Vagina (tissue), 2 donors: ENCODE measurements at places on chromosomes 7 and 10.

- DNase-seq, result no peak
Measured at GRCh38 chr7:67392596-67393438, 396.2 kb downstream of the TYW1 start.

DNA sequence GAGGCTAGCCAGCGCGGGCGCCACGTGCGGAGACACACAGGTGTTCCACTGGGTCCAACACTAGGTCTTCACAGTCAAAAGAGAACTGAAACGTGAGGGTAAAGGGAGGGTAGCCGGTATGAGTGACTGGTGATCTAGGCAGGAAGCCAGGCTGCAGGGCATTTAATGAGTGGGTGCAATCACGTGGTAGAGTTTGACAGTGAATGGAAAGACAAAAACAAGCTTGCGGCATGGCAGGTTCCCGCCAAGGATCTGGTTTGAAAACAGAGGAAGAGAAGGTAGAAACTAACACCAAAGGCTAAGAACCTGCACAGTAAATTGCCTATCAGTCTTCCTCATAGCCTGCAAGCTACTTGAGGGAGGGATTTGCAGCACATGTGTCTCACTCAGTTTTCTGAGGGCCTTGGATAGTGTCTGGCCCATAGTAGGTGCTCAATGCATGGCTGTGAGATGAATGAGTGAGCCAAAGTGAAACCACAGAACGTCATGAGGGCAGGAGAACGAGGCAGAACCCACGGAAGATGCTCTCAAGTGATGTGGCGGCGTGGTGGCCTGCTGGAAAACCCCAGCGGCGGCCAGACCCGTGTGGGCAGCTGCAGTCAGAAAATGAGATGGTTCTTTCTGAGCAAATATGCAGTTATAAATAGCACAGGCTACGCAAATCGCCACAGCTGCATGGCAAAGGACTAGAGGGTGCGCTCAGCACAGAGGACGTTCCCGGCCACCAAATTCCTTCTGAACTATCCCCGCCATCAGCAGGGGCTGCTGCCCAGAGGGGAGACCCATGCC is 183.6 kb upstream of the NFE2L3 start:
- DNase-seq, result no peak

DNA sequence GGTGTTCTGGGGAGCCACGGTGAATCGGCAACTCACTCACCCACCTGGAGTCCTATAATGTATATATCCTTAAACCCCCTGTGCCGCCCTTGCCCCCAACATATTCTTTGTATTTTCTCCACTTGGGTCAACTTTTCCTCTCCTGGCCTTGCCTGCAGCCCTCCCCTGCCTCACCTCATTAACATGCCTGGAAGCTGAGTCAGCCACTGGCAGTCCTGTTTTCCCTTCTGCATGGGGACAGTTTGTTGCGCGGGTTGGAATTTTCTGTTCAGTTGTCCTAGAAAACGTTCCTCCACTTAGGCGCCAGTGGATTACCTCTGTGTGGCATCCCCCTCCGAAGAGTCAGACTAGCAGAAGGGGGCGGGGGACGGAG is 97.4 kb downstream of the C10orf105 start:
- DNase-seq, result no peak

- no peak for DNase-seq
Measured at GRCh38 chr7:4174884-4175283, 507.2 kb upstream of the FOXK1 start.

- DNase-seq, result no peak
Measured at GRCh38 chr10:4013651-4014121, 228.7 kb upstream of the KLF6 start.

DNA sequence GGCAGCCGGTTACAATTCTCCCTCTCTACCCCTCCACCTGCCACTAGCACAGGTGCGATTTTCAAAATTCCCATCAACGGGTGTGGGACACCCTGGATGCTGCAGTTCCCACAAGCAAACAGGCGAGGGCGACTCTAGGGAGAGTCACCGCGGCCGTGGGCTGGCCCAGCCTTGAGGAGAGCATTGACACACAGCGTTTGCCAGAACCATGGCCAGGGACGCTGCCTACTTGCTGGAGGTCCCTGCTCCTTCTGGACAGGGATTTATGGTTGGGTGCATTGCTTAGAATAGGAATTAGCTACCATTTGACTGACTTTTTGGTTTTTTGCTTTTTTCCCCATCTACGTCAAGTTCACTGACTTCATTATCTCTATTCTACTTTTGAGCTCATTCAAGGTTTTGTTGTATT is 19.0 kb upstream of the CLDN4 start:
- no peak for DNase-seq

DNA sequence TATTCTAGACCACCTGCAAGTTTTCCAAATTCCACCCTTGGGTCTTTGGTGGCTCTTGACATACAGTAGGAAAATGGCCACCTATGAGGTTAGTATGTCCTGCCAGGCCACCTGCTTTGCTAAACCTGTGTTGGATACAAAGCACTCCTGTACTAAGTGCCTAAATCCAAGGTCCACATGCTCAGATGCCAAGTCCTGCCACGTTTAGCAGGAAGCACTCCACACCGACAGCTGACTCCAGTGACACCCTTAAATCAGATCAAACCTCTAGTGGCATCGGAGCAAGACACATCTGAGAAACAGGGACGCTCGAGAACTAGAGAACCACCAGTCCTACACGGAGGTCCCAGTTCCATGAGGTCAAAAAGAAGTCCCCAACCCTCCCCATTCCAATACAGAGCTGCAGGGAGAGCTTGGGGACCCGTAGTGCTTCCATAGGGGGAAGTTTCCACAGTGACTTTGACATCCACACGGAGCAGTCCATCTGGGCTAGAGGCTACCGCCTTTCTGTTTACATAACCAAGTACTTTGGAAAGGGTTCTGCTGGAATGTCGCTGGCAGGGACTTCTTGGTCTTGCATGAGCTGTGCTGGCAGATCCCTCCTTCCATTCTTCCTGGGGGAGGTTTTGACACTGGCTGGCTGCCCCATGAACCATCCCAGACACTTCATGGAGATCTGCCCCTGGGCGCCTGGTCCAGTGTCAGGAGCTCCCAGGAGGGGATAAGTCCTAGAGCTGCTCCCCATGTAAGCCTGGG is 290.6 kb downstream of the PRPF18 start:
- DNase-seq, result no peak

DNA sequence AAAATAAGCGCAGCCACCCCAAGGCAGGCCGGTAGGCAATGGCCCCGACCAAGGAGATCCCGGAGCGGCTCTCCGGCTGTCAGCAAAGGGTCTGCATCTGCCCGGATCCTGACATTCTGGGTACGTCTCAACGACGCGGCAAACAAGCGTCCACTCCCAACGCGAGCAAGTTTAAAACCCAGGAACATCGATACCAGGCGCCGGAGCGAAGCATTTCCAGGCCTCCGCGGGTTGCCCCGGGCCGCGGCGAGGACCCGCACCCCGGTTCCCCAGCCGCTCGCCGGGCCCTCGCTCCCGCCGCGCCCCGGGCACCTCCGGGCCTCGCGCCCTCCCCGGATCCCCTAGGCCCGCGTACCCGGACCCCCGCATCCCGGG is 453 bp downstream of the URGCP start:
- no peak for DNase-seq

GRCh38 chr7:8389593-8390261 is 43.7 kb upstream of the NXPH1 start:
- DNase-seq, result no peak

DNA sequence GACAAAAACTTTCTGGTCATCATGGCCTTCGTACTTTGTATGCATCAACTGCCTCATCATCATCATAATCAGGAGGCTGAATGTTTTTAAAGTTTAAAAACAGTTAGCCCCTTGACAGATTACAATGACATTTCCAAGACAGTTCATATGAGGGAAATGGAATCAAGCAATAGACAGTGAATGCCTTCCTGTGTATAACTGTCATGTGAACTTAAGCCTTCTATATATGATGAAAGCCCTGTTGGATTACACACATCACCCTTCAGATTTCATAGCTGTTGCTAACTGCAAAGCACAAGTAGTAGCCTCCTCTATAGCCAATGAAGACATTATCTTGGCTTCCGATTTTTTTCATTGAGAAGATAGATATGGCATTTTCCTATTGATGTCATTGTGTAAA is 154.0 kb downstream of the PLXDC2 start:
- no peak for DNase-seq

DNA sequence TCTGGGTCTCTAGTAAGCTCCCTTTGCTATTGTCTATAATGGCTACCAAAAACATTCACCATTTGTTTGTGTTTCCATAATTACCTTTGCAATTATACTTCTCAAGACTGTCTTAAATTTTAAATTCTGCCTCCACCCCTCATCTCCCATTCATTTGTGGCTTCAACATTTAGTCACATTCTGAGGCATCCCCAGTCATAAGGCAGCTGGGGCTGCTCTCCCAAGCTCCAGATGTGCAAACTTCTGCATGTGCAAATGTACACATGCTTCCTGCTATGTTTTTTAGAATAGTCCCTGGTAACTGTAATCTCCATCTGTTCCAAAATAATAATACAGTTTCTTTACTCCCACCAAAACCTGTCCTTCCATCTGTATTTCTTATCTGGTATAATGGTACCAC is 97.3 kb downstream of the CDK6 start:
- DNase-seq, result no peak

DNA sequence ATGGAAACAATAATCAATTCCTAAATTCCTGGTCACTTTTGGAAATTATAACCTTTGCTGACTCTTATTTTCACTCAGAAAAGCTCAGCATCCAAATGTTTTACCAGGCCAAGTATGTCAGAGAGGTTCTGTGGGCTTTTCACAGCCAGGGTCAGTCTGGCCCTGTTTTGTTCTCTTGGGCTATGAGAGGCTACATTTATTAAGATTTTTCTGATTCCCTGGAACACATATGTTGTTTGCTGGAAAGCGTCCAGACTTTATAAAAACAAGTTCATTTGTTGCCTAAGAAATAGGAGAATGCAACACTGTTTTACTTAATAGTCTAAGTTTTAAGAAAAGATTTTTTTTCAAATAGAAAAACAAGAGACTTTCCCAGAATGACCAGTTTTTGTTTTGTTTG is 238.4 kb upstream of the PLXDC2 start:
- DNase-seq, result no peak

DNA sequence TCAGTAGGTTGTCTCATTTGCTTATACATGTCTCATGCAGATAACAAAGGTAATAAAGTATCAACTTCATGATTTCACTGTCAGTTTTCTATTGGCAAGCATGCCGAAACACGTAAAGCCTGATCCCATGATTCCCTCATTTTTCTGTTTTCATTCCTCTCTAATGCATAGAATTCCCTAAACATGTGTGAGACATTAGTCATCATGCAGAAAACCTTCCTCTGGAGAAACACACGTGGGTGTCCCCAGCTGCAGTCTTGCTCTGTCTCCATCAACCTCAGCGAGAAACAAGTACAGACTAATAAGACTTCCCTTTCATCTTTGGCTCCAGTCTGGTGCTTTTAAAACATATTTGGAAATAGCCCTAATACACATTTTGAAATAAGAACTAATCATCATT is 432.7 kb upstream of the VSTM2A start:
- DNase-seq, result no peak

DNA sequence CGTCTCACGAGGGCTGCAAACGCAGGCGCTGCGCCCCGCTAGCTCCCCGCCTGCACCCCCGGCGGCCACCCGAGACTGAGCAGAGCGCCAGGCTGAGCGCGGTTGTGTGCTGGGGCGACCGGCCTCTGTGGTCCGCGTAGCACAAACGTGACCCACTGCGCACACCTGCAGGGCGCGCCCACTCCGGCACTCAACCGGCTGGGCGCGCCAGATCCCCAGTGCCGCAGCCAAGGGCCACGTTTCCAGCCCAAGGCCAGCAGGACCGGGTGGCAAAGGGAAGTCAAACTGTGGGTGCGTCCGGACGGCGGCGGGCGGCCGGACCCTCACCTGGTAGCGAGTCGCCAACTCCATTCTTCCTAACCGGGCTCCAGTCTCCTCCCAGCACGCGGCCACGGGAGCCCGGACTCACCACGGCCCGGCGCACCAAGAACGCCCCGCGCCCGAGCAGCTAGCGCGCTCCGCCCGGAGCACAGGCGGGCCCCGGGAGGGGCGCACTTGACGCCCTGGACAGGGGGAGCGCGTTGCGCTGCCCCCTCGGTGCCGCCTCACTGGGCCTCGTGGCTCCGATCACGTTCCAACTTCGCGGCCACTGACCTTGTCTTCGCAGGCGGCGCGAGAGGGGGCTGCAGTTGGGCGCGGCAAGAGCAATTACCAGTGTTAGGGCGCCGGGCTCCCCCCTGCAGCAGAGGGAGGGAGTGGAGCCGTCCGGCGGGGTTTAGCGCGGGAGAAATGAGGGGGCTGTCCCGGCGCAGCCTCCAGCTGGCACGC is at the start of gene CDCA7L:
CDCA7L (minus strand) TSS at position 446 of the 768 bp plus-strand sequence; CDS start at position 351, 95 bp downstream.
- no peak for DNase-seq

DNA sequence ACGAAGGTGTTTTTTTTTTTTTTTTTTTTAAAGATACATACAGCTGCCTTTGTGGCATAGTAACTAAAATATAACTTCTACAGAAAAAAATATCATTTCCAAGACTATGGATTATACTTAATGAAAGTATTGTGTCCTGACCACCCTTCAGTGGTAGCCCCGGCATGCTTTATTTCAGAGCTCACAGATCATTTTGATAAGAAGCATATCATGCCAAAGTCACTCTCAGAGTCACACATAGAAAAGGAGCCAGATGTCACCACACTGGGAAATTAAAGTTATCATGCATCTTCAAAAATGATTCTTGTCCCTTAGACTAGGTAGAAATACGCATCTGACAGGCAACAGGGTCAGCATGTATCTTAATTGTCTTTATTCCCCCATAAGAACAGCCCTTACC is 3.0 kb downstream of the ADARB2 start:
- DNase-seq, result no peak

GRCh38 chr7:144761493-144761892 is 74.4 kb downstream of the TPK1 start:
- no peak for DNase-seq

DNA sequence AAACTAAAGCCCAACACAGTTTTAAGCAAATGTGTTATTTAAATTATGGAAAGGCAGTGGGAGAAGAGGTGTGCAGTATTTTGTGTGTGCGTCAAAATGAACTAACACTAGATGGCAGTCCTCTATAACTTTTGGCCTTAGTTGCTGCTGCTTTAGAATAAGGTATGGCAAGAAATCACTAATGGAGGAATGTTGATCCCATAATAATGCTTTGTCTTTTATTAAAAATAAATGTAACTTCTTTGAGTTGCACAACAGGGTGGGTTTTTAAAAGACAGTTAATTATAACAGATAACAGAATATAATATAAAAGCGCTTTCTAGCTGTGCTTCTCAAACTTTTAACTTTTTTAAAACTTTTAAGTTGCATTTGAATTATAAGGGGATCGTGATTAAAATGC is 56.4 kb downstream of the BBS9 start:
- no peak for DNase-seq

GRCh38 chr7:18978108-18978495 is 139.3 kb downstream of the TWIST1 start:
- no peak for DNase-seq

DNA sequence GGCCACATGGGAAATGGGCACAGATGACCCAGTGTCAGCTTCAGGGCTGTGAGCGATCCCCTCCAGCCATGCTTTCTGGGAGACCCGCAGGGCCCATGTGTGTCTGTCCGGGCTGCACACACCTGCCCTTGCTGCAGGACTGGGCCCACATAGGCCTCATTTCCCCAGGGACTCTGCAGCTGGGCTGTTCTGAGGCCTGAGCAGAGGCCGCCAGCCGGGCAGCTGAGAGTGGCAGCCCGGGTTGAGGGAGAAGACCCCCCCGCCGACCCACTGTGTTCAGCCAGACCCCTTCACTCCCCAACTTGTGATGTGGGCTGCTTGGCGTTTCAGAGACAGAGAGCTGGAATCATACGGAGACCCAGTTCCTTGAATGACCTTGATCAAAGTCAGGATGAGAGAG is 50.1 kb upstream of the DPYSL4 start:
- DNase-seq, result no peak
